ENCODE measurements at places on chromosomes 5 and 9.
A peak's percentile ranks its signal among the peaks of the same experiment; 100 is the strongest.

- DNase-seq: no peak
These were observed 202.5 kb downstream of the PAX5 start for GRCh38 chr9:36831381-36832161.

GRCh38 chr5:172920447-172920849 lies 38.8 kb upstream of the RPL26L1 start:
- DNase-seq: no peak

DNA sequence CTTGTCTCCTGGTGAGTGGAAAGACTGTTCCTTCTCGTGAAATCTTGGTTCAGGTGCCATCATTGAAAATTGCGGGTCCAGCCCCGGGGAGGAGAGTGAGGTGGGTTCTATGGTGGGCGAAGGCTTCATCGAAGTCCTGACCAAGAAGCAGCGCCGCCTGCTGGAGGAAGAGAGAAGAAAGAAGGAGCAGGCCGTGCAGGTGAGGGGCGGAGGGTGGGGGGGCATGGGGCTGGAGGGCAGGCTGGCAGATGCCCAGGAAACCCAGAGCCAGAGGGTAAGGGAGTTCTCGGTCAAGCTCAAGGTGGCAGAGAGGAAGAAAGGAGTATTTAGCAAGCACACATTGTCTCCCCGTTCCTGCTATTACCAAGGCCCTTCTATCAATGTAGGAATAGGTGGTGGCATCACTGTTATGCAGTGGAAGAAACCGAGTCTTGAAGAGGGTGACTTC lies 24.3 kb upstream of the POMT1 start:
- no peak for DNase-seq

GRCh38 chr9:133876144-133876543 lies 116.0 kb downstream of the VAV2 start:
- DNase-seq: no peak

GRCh38 chr9:21607576-21607975 lies 125.5 kb upstream of the IFNE start:
- peak; percentile 48 for DNase-seq

DNA sequence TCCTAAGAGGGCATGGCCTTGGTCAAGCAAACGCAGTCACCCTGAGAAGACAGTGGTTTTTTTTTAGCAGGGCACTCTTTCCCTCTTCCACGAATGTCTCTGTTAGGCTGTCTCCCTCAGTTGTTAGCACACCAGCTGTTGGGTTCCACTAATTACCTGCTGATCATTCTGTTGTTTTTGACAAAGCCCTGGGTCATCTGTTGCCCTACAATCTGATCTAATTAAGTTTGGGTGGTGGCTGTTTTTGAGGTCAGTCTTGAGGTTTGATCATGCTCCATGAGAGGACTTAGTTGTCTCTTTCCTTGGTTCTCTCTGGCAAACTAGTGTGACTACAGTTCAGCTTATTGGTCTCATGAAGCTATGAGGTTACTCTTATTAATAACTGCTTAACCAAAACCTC lies 5.0 kb upstream of the PTPDC1 start:
- DNase-seq: no peak

GRCh38 chr9:116550696-116551436 lies 136.2 kb upstream of the TRIM32 start:
- peak; percentile 5 for DNase-seq

- no peak for DNase-seq
These were observed 47.4 kb downstream of the ADAM19 start for GRCh38 chr5:157528036-157528632.

DNA sequence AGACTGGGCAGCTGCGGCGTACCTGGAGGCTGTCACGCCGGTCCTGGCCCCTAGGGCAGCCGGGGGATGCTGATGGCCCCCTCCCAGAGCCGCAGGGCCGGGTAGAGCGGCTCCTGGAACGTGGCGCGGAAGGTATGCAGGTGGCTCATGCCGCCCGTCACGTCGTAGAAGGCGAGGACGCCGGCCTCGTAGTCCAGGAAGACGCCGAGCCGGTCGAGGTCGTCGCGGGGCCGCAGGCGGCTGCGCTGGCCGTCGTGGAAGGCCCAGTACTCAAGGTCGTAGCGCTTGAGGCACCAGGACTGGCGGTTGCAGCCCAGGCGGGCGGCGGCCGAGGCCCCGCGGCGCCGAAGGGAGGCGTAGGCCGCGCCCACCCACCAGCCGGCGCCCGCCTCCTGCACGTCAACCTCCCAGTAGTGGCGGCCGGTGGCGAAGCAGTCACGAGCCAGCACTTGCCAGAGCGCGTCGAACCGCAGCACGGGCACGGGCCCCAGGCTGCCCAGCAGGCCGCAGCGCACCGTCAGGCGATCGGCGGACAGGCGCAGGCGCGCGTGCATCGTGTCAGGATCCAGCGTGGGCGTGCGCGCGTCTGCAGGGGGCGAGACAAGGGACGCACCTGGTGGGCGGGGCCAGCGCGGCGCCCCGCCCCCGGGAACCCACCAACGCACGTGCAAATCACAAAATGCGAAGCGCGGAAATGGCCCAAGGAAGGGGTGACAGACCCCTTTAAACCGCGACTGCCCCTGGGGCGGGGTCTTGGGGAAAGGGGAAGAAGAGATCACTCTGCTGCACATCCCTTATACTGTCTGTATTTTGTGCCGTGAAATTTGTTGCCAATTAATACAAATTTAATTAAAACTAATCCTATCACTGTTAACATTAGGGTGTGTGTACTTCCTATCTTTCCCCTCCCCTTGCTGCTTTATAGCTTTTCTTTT lies 31.2 kb downstream of the NANS start:
- no peak for DNase-seq

DNA sequence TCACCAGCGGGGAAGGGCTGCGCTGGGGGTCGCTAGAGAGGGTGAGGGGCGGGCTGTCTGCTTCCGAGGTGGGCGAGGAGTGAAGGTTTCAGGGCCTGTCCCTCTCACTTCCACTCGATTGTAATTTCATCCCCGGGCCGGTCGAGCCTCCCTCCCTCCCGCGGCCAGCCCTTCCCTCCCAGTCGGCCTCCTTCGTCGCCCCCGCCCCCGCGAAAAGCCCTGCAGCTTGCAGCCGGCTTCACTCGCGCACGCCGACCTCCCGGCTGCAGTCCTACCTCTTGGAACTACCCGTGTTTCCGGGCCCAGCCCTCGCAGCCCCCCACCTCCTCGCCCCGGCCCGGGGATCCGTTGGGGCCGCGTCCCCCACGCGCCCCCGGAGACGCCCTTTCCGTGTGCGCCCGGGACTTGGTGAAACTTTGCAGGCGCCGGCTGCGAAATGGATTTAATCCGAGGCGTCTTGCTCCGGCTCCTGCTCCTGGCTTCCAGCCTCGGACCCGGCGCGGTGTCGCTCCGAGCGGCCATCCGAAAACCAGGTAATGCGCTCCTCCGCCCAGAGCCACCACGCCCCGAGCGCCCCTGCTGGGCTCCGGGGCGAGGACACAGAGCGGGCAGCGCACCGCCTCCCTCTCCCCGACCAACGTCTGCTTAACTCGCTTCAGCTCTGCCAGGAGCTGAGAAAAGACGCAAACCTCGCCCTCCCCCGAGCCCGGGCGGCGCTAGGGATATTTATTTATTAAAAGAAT lies at the start of gene EGFLAM:
TSS of gene EGFLAM (plus strand) at position 241 of the 743 bp plus-strand sequence. CDS start at position 437, 196 bp downstream.
- DNase-seq: no peak

All from inflammatory macrophage treated with lipopolysaccharide for 4 hours (primary cell).